ENCODE measurements at places on chromosomes 5 and 9. TPM values are rescaled to one million over a fixed set of nuclear protein-coding genes. Genes with fewer than 3 reads are reported as not detected.

Gene TAL2
- total RNA-seq, result not detected

DNA sequence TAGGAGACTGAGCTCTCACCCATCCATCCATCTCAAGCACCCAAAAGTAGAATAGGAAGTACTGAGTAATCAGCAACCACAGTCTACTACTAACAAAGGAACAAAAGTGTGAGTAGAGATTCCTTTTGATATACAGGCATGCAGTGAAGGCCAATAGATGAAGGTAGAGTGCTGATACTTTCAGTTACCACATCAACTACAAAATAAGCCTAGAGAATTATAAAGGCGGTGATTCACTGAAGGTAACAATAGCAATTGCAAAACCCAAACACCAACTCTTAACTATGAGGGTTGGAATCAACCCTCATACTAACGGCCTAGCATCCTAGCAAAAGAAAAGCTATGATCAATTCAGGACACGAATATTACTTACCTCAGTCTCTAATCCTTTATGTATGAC lies 992.6 kb downstream of the DNAH5 start:
- DNase-seq, result no peak

- no peak for DNase-seq
These were observed 973.3 kb downstream of the TAF11L14 start for GRCh38 chr5:18607570-18607969.

DNA sequence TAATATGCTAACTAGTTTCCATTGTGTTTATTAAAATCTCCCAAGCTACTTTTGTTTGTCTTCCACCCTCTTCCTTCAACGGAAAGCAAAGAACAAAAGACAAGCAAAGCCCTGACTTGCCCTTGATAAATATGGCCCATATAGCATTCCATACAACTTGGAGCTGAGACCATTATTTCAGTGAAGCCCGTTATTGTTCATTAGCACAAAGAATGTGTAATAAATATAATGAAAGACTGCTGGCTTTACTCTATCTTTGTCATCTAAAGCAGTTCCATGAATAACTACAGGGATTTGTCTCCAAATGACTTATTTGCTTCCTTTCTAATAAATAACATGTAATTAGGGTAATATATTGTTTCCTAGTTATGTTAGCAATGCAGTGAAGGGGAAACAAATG lies 270.7 kb upstream of the TLE4 start:
- no peak for DNase-seq

DNA sequence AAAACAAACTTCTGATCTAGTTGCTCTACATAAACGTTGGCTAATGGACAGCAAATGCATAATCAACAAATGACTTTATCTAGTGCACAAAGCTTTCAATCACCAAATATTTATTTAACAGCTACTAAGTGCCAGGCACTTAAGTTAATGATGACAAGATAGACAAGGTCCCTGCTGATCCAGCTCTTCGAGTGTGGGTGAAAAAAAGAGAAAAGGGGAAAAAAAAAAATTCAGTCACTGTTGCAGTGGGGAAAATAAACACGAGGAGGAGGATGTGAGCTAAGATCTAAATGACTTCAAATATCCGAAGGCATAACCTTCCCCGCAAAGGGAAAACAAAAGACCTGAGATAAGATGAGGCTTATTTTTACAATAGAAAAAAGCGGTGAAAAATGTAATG lies 9.6 kb downstream of the PSIP1 start:
- DNase-seq, result no peak

Measured in renal cortical epithelial cell (primary cell).